Muscle of leg (tissue), 16 donors: ENCODE measurements at places on chromosomes 13 and 19.

DNA sequence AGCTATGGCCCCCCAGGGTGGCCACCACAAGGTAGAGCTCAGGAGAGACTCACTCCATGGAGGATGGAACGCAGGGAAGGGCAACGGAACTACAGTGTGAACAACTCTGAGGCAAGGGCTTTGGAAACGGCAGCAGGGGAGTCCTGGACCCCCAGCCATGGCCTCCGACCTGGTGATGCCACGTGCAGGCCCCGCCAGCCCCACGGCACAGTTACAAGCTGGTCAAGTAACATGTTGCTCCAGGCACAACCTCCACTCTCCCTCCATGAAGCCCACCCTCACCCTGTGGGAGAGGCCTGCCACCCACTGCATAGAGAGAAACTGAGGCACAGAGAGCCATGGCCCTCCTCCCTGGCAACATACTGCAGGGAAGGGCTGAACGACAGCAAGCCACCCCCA lies 9.1 kb upstream of the CERS1 start:
- peak; percentile 4 for DNase-seq

GRCh38 chr19:29886586-29886985 lies 55.5 kb upstream of the URI1 start:
- no peak for DNase-seq

- DNase-seq = no peak
Measured at GRCh38 chr19:55482967-55483705, 1.9 kb upstream of the NAT14 start.

GRCh38 chr13:45670189-45670885 lies 31.8 kb upstream of the CBY2 start:
- no peak for DNase-seq
